ENCODE measurements at places on chromosomes 6 and 20. TPM values are rescaled to one million over a fixed set of nuclear protein-coding genes. Genes with fewer than 3 reads are reported as not detected.

DNA sequence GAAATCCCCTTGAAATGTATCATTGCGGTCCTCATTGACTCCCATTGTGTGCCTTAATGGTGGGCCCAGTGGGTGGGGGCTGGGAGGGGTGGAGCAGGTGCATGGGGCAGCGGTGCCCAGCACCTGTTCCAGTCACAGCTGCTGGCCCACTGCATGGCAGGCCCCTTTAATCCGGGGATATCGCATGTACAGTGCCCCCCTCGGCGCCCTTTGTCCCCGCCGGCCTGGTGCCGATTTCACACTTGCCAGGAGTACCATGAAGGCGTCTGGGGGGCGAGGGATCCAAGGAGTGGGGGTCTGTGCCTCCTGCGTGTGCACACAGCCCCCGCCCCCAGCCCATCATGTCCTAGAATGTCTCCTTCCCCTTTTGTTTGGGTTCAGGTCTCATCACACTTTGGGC, 2.8 kb downstream of the SNAI1 start:
- no peak for DNase-seq

The GPR6 gene
- total RNA-seq: not detected

GRCh38 chr20:51359947-51360346, 182.6 kb downstream of the NFATC2 start:
- no peak for DNase-seq

DNA sequence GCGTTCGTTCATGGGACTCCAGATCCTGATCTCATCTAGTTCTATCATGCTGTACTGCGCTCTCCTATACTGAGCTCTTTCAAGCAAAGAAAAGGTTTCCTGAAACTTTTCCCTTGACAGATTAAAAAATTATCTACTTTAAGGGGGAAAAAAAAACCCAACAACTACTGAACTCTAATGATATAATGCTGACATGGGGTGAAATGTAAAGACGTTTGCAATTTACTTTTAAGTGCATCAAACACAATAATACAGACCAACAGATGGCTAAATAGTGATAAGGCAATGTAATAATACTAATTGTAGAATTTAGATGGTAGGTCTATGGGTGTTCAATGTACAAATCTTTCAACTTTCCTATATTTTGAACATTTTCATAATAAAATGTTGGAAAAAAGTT, 16.4 kb downstream of the TOMM34 start:
- no peak for DNase-seq

DNA sequence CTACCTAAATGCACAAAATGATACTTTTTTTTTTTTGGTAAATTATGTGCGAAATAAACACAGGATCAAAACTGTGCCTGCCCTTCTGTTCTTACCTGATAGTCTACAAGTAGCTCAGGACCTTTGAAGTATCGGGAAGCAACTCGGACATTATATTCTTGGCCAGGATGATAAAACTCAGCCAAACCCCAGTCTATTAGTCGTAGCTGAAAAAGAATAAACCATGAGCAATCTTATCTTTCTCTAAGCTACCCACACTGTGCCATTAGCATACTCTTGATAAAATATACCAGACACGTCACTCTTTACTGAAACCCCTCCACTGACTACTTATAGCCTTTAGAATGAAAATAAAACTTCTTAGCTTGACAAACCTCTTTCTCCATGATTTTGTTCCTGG, 29.8 kb upstream of the TBC1D20 start:
- no peak for DNase-seq

The CCN6 gene
- not detected for total RNA-seq

- no peak for DNase-seq
Measured at GRCh38 chr6:137589067-137589848, 95.1 kb upstream of the OLIG3 start.

The HAO1 gene
- 132 TPM for total RNA-seq

- no peak for DNase-seq
Measured at GRCh38 chr6:25620391-25620790, 31.6 kb upstream of the SCGN start.

DNA sequence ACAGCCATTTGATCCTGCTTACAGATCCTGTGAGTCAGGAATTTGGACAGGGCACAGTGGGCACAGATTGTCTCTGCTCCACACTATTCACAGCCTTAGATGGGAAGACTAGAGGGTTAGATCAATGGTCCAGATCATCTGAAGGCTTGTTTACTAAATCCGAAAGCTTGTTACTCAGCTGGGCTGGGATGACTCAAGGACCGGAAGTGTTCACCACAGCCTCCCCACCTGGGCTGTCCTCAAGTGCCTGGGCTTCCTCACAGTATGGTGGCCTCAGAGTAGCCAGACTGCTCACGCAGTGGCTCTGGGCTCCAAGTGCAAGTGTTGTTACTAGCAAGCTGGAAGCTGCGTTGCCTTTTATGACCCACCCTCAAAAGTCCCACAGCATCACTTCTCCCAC, 75.4 kb upstream of the INSM1 start:
- no peak for DNase-seq

DNA sequence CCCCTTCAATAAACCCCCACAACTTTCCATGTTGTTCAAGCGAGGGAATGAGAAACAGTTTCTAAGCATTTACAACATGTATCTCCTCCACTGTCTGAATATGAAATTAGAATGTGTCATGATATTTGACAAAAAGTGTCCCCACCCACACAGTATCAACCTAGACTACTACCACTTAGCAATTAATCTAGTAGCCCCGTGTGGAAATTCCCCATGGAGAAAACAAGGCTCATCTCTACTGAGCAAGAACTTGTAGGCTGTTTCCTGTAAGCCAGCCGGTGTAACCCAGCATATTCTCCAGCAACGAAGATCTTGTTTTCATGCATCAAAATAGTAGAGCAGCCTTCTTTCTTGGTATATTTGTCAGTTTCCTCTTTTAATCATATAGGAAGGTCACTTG, 115.0 kb downstream of the IRF4 start:
- DNase-seq: no peak

GRCh38 chr20:10898552-10898951, 224.8 kb upstream of the JAG1 start:
- DNase-seq: no peak

The ENPP3 gene
- 0.63 TPM for total RNA-seq

The RIOK1 gene
- 7.9 TPM for total RNA-seq

The IMPG1 gene
- total RNA-seq: not detected

GRCh38 chr20:22438346-22438745, 146.0 kb downstream of the FOXA2 start:
- DNase-seq: no peak

DNA sequence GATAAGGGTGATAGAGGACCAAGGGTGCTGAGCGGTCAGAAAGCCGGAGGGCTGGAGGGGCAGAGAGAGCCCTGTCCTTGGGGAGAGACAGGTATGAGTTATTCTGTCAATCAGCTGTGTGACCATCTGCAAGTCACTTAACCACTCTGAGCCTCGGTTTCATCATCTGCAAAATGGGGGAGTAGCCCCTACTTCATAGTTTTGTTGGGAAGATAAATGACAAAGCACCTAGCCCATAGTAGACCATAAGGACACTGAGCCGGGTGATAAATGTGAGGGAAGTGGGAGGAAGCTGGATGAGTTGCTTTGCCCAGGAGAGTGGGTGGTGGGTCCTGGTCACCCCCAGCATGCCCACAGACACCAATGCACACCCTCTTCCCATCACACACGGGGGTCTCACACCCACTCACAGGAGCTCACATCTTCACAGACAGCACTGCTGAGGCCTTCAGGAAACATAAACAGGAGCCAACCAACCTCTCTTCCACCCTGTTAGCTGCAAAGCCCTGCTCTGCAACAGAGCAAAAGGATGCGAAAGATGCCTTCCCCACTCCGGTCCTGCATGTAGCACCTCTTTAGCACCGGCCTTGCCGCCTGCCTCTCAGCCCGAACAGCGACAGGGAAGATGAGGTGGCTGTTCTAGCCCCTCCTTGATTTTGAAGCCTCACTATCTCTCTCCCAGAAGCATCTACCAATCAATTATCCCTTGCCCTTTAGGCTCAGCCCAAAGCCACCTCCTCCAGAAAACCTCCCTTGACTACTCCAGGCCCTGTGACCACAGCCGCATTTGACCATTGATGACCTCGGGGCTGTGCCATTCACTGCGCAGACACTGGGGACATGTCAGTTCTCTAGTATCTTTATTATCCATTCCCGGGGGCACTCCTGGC, 18.9 kb downstream of the SPDEF start:
- DNase-seq: no peak

DNA sequence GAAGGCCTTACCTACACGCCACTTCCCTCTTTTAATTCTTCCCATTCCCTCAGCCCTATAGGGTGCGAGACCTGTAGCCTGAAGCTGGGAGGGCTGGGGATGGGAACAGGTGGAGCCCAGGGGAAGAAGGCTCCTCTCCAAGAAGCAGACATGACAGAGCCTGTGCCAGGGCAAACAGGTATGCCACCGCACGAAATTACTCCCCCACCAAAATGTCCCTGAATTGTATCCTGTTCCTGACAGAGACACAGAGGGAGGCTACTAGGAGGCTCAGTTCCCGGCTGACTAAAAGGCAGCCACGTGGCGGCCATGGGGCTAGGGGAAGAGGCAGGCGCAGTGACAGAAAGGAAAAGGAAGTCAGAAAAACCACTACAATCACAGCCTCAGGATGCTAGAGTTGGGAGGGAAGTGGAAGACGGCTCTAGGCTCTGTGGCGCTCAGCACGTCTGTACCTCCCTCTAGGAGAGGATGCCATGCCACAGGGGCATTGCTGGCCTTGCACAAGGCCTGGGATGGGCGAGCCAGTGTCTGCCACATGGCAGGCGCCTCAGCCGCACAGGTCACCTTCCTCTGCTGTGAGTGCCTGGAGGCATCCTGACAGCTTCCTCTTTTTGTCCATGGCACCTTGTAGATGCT, 27.7 kb downstream of the TFEB start:
- no peak for DNase-seq

- no peak for DNase-seq
Measured at GRCh38 chr6:86331265-86331840, 606.0 kb upstream of the HTR1E start.

GRCh38 chr6:37513155-37513554, 13.5 kb upstream of the CCDC167 start:
- DNase-seq: no peak

DNA sequence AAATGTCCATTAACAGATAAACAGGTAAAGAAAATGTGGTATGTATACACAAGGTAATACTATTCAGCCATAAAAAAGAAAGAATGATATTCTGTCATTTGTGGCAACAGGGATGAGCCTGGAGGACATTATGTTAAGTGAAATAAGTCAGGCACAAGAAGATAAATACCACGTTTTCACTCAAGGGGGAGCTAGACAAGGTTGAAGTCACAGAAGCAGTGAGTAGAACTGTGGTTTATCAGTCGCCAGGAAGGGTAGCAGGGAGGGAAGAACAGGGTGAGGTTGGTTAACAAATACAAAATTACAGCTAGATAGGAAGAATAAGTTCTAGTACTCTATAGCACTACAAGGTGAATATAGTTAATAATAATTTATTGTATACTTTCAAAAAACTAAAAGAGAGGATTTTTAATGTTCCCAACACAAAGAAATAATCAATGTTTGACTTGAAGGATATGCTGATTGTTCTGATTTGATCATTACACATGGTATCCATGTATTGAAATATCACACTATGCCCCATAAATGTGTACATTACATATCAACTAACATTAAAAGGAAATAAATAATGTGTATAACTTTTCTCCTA, 21.1 kb downstream of the RTN4IP1 start:
- no peak for DNase-seq

The UBD gene
- 5.3 TPM for total RNA-seq

DNA sequence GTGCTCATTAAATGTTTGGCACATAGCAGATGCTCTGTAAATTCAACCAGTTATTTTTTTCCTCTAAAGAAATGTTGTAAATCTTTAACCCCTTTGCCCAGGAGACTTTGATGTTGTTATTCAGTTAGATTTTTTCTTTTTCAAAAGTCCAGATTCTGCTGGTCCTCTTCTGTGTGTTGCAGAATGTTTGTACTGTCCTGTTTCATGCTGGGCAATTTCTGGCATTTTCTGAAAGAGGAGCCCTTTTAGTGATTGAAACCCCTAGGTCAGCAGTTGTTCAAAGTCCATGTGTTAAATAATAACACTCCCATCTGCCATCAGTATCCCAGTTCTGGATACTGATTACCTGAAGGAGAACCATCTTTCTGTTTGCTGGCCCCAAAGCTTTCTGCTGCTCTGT, 1.3 kb upstream of the SLC17A1 start:
- no peak for DNase-seq

DNA sequence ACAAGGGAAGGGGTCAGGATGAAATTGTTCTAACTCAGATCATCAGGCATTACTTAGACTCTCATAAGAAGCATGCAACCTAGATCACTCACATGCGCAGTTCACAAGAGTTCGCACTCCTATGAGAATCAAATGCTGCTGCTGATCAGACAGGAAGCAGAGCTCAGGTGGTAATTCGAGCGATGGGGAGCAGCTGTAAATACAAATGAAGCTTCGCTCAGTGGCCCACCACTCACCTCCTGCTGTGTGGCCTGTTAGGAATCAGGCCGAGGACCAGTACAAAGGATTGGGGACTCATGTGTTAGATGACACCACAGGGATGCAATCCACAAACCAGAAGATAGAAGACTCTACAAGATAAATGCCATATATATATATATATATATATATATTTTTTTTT, 31.5 kb upstream of the TOP1 start:
- no peak for DNase-seq

DNA sequence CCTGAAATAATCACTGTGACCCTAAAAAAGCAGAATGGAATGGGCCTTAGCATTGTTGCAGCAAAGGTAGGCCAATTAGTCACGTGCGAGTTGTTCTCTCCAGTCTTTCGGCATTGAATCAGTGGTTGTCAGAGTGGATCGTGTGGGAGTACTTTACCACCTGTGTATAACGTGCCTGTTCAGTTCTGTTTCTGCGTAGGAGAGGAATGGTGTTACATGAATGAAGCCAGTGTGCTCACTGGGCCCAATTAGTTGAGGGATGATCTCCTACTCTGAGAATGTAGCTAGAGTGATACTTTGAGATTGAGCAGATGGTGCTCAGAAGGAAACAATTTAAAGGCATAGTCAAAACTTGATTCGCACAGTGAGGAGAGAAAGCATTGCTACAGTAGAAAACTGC, 72.4 kb upstream of the KIF25 start:
- DNase-seq: no peak

The MYL9 gene
- total RNA-seq: 19.3 TPM

DNA sequence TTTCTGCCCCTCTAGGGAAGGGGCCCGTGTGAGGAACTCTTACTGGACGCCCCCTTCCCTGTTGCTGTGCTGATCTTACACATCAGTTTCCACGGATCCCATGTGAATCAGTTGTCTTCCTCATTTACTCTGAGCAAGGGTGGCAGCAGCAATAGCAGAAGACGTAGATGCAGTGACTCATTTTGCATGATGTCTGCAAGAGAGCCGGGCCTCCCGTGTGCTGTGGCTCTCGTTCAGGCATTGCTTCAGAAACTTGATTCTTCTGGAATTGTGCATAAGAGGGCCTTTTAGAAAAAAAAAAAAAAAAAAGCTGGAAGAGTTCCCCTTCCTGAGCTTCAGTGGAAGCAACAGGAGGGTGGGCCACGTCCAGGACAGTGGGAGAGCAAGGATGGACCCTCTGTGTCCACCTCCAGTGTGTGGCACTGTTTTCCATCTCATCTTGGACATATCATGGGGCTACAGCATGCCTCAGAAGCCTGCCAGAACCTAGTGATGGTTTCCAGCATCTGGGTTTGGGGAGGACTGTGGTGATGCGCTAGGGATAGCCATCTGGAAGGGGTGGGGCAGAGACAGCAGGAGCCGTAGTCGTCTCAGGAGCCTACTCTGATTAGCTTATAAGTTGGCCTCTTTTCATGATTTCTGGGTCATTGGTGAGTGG, 62.1 kb downstream of the FOXO3 start:
- DNase-seq: no peak

Data from right lobe of liver (tissue), 6 donors.